NCI-H1417 treated with DMSO at 0.1 percent for 48 hours (cell line): ENCODE measurements at places on chromosomes 6 and 20.

DNA sequence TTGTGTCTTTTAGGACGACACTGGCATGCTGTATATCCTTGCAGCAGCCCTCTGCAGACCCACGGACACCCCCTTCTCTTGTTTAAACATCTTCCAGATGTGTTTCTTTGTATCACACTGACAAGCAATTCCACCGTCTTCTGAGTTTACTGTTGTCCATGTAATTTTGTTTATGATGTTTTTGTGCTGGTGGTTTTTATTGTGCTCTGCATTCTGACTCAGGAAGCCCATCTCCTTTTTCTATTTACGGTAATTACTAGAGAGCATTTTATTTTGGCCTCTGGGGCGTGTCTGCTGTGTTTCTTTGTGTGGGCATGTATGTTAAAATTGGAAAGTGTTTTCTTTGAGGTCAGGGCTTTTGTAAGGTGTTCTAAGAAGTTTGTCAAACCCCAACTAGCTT is 111.9 kb downstream of the JARID2 start:
- no peak for DNase-seq

DNA sequence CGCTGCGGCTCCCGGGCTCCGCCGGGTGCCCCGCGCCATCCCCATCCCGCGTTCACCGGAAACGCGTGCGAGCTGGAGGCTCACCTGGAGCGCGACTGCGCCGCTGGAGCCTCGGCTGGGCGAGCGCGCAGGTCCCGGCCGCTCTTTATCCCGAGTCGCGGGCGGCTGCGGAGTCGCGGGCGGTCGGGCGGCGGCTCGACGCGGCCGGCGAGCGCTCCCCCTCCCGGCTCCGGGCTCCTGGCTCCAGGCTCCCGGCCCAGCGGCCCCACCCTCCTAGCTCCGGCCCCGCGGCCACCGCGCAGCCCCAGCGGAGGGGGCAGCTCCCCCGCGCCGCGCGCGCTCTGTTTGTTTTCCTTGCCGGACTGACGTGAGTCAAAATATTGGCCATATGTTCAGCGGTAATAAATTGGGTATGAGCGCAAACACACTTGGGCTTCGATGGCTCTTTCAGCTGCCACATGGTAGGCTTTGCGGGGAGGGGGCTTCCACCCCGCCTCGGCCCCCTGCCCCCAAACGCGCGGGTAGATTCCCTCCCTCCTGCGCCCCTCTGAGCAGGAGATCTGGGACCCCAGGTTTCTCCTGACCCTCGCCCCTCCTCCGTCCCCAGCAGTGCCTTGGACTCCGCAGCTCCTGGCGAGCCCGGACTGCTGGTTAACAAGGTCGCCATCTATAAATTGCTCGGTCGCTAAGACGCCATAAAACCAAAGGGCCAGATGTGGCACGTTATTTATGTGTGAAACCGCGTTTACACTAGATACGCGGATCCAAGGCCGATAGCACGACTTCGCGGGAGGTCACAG is 8.8 kb upstream of the NKX2-2 start:
- no peak for DNase-seq

DNA sequence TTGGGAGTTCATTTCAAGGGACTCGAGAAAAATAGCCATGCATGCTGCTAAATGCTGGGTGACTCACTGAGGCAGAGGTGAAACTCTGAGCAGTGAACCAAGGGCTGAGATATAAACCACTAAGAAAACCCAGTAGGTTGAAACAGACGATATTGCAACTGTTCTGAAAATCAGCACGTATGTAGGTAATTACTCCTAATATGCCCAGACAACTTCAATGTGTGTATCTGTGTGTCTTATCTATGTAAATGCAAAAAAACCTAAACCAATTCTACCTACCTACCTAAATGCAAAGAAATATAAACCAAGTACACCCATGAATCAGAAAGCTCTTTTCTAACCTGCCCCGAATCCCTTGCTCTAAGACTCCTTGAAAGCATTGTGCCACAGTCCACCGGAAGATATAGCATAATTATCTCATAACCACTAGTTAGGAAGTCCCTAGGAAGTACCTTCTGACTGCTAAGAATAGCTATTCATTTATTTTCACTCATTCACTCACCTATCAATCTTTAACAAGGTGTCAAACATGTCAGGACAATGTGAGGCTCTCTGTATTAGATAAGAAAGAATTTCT is 458.7 kb upstream of the RUNX2 start:
- DNase-seq: no peak

DNA sequence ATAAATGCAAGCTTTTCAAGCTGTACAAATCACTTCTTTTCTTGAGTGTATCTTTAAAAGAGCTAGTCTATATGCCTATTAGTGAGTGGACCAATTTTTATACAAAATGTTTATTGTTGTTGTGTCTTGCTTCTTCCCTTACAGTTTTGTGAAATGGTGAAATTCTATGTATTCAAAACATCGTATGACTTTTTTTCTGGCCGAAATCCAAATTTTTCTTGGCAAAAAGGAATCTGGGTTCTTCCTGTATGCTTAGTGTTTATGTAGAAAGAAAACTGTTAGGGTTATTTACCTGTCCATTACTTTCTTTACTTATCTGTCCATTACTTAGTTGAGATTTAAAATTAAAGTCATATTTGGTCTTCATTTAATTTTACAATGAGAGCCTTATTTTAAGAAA is 153.9 kb downstream of the MMS22L start:
- no peak for DNase-seq

DNA sequence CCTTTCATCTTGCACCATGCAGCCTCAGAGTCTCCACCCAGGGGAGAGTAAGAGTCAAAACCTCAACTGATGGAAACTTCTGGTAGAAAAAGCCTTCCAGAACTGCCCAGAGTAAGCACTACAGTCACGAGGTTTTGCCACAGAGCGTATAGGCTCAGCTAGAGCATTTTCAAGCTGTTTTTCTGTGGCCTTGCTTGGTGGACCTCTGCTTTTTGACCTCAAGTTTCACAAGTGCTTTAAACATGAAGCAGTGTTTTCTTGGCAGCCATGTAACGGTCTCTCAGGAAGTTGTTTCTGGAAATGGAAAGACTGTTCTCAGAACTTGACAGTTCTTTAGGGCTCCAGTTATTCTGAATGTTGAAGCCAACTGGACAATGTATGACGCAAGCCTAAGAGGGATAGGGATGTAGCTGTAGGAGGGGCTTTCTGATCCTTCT is 146.5 kb downstream of the ZDHHC14 start:
- no peak for DNase-seq

DNA sequence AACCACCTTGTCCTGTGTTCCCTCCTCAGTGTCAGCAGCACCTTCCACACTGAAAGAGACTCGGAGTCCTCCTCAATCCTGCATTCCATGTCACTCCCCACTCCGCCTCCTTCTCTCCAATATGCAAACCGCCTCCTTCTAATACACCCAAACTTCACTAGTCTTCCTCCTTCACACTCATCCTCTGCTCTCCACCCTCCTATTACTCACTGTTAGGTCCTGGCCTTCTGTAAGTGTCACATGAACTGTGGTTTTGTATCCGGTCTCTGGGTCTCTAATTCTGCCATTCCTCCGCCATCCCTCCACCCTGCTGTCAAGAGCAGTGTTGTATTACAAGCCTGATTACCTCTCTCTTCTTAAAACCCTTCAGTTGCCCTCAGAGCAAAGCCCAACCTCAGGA is 200.5 kb upstream of the CDYL start:
- DNase-seq: no peak

- no peak for DNase-seq
Measured at GRCh38 chr20:38985603-38986170, 23.5 kb downstream of the DHX35 start.

GRCh38 chr20:16189371-16189770 is 383.9 kb downstream of the KIF16B start:
- DNase-seq: no peak

DNA sequence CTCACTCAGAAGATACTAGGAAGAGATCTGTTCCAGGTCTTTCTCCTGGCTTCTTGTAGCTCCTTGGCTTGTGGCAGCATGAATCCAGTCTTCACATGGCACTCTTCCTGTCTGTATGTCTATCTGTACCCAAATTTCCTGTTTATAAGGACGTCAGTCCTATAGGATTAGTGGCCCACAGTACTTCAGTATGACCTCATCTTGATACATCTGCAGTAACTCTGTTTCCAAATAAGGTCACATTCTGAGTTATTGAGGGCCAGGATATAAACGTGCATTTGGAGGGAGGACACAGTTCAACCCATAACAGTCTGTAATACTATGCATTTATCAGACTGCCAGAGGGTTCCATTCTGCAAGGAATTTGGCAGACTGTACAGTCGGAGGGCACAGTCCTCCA is 57.6 kb upstream of the DYNLRB1 start:
- no peak for DNase-seq

DNA sequence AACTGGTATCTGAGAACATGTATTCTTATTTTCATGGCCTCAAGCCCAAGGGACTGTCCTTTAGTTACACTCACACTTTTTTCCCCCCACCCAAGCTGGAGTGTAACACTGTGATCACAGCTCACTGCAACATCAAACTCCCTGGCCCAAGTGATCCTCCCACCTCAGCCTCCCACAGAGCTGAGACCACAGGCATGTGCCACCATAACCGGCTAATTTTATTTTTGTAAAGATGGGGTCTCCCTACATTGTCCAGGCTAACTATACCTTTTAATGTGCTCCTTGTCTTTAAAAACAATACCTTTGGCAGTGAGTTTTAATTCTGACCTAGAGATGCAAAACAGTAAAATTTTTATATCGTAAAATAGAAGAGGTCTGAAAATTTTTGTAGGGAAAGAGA is 48.2 kb upstream of the FAM83C start:
- DNase-seq: no peak

DNA sequence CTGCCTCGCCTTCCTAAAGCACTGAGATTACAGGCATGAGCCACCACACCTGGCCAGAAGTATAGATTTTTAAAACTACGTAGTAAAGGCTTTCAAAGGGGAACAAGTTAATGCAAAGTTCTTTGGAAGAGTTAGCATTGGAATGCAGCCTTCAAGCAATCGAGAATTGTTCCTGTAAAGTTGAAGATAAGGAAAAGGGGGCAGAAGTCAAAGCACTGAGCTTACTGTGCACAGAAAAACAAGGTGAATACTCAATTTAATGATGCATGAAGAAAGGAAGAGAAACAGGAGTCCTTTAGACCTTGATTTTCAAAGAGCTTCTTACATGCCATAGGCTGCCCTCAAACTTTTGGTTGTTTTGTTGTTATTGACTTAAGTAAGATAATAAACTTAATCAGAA is 29.1 kb upstream of the LGSN start:
- DNase-seq: no peak

GRCh38 chr20:9349249-9349648 is 165.1 kb upstream of the LAMP5 start:
- no peak for DNase-seq

DNA sequence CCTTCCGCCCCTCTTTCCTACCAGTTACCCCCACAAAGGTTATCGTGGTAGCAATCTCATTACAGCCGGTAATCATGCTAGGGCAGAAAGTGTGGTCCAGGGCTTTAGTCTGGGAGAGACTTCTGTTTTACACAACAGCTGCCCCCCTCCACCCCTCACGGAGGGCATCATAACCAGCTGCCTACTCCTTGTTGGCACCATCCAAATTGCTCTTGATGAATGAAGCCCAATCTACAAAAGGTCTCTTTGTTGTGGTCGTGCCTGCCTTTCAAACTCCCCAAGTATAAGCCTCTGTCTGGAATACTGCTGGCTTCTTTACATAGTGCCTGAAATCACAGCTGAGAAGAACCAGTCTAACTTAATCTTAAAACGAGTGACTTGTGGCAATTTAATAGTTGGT is 157.9 kb downstream of the INSM1 start:
- DNase-seq: no peak

GRCh38 chr6:5068153-5068751 is 16.9 kb upstream of the PPP1R3G start:
- no peak for DNase-seq

DNA sequence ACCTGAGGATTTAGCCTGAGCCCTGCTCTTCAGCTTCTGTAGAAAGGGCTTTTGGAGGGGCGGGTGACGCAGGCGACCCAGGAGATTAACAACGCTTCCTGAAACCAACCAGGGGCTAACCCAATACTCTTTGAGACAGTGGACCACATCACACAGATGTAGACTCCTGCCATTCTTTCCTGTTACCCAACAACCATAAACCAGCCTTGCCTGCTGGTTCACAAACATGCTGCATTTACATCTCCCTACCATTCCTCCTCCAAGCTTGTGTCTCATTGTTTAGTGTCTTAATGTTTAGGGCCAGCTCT is 28.3 kb downstream of the PPP1R16B start:
- no peak for DNase-seq

GRCh38 chr6:6885521-6886170 is 222.1 kb upstream of the RREB1 start:
- DNase-seq: no peak

DNA sequence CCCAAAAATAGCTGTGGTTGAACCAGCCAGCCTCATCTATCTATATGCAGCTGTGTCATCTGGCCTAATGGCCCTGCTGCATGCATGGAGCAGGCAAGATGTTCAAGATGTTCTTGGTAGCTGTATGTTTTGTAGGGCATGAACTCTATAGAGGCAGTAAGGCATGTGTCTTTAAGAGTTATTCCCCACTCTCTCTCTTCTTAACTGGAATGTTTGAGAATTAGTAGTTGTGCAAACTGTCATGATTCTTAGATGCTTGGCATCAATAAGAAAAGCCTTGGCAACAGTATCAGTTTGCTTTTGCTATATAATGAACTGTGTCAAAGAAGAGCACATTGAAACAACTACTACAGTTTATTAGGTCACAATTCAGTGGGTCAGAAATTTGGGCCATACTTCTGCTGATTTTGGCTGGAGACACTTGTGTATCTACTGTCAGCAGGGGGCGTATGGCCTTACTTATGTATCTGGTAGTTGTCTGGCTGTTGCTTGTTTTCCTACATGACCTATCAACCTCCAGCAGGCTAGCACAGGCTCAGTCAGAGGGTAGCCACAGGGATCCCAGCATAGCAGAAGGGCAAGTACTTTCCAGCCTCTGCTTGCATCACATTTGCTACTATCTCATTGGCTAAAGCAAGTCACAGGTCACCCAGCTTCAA is 56.1 kb upstream of the LAMP5 start:
- DNase-seq: no peak

GRCh38 chr20:58851221-58851968 is 693 bp upstream of the GNAS-AS1 start:
- DNase-seq: no peak

GRCh38 chr6:56314683-56315523 is 67.5 kb upstream of the COL21A1 start:
- no peak for DNase-seq

GRCh38 chr6:68895929-68896328 is 260.8 kb downstream of the ADGRB3 start:
- DNase-seq: no peak

DNA sequence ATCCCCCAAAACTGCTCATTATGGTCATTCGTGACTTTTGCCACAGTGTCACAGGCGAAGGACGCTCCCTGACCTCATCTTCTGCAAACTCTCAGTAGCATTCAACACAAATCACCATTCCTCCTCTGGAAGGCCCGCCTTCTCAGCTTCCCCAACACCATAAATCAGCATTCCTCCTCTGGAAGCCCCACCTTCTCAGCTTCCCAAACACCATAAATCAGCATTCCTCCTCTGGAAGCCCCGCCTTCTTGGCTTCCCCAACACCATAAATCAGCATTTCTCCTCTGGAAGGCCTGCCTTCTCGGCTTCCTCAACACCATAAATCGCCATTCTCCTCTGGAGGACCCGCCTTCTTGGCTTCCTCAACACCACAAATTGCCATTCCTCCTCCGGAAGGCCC is 288.0 kb upstream of the AGPAT4 start:
- no peak for DNase-seq

GRCh38 chr6:1952740-1953360 is 292.6 kb downstream of the GMDS start:
- no peak for DNase-seq
